ENCODE measurements at places on chromosomes 1 and 21.

DNA sequence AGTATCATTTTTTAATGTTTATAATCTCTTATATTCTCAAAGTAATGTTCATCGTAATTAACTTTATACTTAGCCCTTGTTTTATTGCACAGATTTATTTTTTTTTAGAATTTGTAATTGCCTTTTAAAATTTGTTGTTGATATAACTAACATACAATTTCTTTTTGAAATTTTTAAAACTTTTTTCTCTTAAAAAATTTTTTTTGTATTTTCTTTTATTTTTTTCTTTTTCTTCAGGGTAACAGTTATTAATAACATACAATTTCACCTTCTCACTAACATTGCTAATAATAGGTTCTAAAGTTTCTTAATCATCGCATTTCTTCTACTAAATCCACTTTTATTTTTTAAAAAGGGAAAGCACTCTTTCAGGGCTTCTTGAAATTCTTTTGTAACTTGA is 11.3 kb upstream of the VAMP4 start:
- DNase-seq, result no peak

DNA sequence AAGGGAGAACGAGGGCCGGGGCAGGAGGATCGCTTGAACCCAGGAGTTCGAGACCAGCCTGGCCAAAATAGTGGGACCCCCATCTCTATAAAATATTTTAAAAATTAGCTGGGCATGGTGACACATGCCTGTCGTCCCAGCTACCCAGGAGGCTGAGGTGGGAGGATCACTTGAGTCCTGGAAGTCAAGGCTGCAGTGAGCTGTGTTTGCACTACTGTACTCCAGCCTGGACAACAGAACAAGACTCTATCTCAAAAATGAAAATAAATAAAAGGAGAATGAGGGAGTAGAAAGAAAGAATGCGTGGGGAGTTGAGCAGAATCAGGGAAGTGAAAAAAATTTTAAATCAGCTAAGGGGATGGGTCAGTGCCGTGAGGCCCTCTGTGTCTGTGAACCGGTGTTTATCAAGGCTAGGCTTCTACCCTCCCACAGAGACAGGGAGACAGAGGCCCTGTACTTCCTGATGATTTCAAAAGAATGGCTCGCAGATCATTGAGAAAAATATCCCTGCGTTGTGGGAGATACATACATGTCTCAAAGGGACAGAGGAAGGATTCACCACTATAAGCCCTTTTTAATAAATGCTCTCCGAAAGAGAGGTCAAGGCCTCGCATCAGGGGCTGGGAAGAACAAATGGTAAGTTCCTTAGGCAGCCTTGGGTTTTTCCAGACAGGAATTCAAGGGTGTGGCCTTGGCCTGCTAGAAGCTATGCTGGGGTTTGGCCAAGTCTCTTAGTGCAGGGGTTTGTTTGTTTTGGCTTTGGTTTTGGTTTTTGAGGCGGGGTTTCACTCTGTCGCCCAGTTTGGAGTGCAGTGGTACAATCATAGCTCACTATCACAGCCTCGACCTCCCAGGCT is 20.7 kb downstream of the IL10RB start:
- peak; percentile 21 for DNase-seq

- DNase-seq, result no peak
Measured at GRCh38 chr1:15848143-15848928, 829 bp downstream of the SPEN start.

DNA sequence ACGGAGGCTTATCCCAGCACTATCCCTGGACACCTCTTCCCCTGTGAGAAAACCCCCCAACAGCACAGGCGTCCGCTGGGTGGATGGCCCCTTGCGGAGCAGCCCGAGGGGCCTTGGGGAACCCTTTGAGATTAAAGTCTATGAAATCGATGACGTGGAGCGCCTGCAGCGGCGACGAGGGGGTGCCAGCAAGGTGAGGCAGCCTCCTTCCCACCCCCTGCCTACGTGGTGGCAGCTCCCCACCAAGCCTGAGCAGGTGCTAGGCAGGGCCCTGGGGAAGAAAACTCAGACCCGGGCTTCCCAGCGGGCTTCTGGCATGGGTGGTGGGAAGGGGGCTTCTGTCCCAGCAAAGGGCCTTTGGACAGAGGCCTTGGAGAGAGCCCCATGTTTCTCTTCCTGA is 543.3 kb downstream of the KIF26B start:
- no peak for DNase-seq

DNA sequence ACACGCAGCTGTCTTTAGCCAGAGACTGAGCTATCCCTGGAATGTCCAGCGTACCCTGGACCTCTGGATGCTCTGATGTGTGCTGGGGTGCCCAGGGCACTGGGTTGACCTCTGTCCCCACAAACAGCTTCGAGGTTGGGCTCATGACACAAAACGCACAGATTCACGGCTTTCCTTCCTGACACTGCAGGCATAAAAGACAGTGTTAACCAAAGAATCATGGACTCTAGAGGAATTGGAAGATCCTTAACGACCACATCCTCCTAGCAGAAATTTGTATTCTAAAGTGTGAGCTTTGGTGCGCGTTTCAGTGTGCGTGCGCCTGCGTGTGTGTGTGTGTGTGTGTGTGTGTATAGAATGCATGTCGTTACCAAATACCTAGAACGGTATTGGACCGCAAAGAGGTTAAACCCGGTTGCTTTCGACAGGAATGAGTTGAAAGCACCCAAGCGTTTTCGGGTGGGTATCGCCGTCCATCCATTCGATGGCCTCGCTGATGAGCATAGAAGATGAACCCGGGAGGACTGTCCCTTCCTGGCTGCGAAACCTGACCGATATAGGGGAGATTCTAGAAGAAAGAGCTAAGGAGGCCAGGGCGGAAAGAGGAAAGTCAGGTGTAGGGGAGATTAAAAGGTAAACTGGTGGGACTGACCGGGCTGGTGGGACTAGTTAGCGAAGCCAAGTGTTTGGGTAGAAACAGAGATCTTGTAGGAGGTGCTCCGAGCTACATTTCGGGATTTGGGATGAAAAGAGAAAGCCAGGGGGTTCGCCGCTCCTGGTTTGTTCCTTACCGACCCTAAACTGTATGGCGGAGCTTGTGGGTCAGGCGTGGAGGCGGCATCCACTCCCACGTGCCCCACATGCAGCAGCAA is 6.8 kb upstream of the LHX9 start:
- no peak for DNase-seq

Measured in HAP-1 (cell line).